ENCODE measurements at places on chromosomes 12 and 14. TPM values are rescaled to one million over a fixed set of nuclear protein-coding genes. Genes with fewer than 3 reads are reported as not detected.

DNA sequence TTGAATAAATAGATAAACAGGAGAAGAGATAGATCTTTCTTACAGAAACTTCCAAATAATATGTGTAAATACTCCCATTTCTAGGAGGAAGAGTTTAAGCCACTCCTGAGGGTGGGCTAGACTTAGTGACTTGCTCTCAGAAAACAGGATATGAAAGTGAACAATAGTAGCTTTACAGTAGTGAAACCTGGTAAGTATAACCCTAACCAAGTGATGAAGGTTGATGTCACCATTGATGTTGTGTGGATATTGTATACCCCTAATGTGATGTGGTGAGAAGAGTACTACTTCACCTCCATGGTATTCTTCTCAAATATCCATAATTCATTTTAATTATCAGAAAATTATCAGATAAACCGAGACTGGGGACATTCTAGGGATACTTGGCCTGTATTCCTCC, 20.9 kb downstream of the AKAP6 start:
- no peak overlapping the region for H3K4me3 ChIP-seq
- no peak for DNase-seq
- no peak overlapping the region for H3K27ac ChIP-seq
- no peaks in the 10 kb centered on the region for H3K4me1 ChIP-seq
- no peaks in the 10 kb centered on the region for H3K36me3 ChIP-seq

- H3K36me3 ChIP-seq, result peaks cover 17% of the 10 kb centered on the region
- peak; percentile 85 for DNase-seq
- H3K4me1 ChIP-seq, result peaks cover 43% of the 10 kb centered on the region
- H3K27me3 ChIP-seq, result no peaks in the 10 kb centered on the region
These were observed 41.1 kb downstream of the AREL1 start for GRCh38 chr14:74671789-74672188.

DNA sequence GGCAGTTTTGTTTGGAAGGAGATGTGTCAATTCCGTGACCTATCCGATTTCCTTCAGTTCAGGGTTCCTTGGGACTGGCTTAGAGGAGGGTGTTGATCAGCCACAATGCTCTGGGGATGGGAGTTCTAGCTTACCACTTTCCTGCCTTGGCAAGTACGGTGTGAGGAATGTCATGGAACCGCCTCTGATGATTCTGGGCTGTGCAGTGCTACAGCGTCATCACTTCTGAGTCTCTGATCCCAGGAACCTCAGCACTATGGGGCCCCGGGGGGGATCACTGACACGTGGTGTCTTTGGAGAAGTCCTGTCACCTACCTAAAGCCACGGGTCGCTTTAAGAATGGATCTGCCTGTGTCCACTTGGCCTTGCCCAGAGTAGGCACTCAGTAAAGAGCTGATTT, 271.5 kb upstream of the FKBP4 start:
- no peaks in the 10 kb centered on the region for H3K36me3 ChIP-seq
- H3K4me1 ChIP-seq, result no peaks in the 10 kb centered on the region
- no peak overlapping the region for H3K4me3 ChIP-seq
- no peaks in the 10 kb centered on the region for H3K27me3 ChIP-seq
- no peak overlapping the region for H3K27ac ChIP-seq

- H3K36me3 ChIP-seq, result no peaks in the 10 kb centered on the region
- no peaks in the 10 kb centered on the region for H3K4me1 ChIP-seq
- no peak for DNase-seq
- H3K27me3 ChIP-seq, result no peaks in the 10 kb centered on the region
- no peak overlapping the region for H3K27ac ChIP-seq
These were observed 15.8 kb downstream of the RGS6 start for GRCh38 chr14:71947947-71948500.

DNA sequence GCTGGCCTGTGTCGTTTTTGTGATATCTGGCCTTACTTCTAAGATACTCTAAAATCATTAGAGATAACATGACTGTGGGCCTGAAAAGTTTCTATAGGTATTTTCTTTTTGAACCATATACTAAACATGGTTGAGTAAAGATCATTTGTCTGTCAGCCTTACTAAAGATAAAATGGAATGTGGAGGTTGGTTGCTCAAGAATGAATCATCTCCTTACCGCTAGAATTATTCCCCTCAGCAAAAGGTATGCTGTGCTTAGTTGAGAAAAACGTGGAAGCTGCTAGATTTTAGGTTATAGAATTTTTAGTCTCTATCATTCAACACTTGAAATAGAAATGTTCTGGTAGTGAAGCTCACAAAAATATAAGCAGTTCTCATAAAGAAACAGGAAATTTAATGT, 407.3 kb downstream of the AEBP2 start:
- H3K4me3 ChIP-seq, result no peak overlapping the region
- peak; percentile 26 for DNase-seq
- no peak overlapping the region for H3K27ac ChIP-seq
- H3K4me1 ChIP-seq, result peaks cover 6% of the 10 kb centered on the region
- no peaks in the 10 kb centered on the region for H3K27me3 ChIP-seq

- no peak for DNase-seq
- H3K4me3 ChIP-seq, result no peak overlapping the region
- no peaks in the 10 kb centered on the region for H3K27me3 ChIP-seq
- no peaks in the 10 kb centered on the region for H3K4me1 ChIP-seq
These were observed 64.1 kb downstream of the APPL2 start for GRCh38 chr12:105171691-105172436.

- no peak overlapping the region for H3K27ac ChIP-seq
- no peak for DNase-seq
- no peaks in the 10 kb centered on the region for H3K27me3 ChIP-seq
- no peak overlapping the region for H3K4me3 ChIP-seq
- no peaks in the 10 kb centered on the region for H3K4me1 ChIP-seq
These were observed 8.1 kb downstream of the AVIL start for GRCh38 chr12:57810450-57810849.

- H3K36me3 ChIP-seq, result no peaks in the 10 kb centered on the region
- H3K4me3 ChIP-seq, result no peak overlapping the region
- no peaks in the 10 kb centered on the region for H3K27me3 ChIP-seq
- no peak for DNase-seq
- H3K27ac ChIP-seq, result no peak overlapping the region
- peaks cover 6% of the 10 kb centered on the region for H3K4me1 ChIP-seq
These were observed 146.5 kb downstream of the MON2 start for GRCh38 chr12:62613081-62613480.

DNA sequence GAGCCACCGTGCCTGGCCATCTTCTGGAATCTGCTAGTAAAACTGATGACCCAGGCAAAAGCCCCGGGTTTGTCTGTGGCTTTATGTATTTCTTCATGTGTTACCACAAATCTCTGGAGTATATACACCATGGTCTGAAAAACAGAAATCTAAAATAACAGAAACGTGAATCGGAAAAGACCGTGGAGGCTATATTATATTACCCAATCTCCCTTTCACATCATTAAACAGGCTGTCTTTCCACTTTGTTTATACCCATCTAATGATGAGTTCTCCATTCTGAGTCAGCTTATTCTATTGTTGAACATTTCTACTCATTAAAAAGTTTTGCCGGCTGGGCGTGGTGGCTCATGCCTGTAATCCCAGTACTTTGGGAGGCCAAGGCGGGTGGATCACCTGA, 9.5 kb upstream of the AJUBA start:
- no peak overlapping the region for H3K4me3 ChIP-seq
- H3K4me1 ChIP-seq, result peaks cover 4% of the 10 kb centered on the region
- H3K27ac ChIP-seq, result no peak overlapping the region

PRKD1 gene
- total RNA-seq, result 10.3 TPM

TSHR gene
- not detected for total RNA-seq

GPR65 gene
- 0.07 TPM for total RNA-seq

PTPN21 gene
- 22.9 TPM for total RNA-seq

RAB2B gene
- total RNA-seq, result 30.6 TPM

TRPV4 gene
- total RNA-seq, result 12.3 TPM

ITGB7 gene
- total RNA-seq, result not detected

Data from endothelial cell of umbilical vein (primary cell).